ENCODE measurements at places on chromosomes 11 and 22.

DNA sequence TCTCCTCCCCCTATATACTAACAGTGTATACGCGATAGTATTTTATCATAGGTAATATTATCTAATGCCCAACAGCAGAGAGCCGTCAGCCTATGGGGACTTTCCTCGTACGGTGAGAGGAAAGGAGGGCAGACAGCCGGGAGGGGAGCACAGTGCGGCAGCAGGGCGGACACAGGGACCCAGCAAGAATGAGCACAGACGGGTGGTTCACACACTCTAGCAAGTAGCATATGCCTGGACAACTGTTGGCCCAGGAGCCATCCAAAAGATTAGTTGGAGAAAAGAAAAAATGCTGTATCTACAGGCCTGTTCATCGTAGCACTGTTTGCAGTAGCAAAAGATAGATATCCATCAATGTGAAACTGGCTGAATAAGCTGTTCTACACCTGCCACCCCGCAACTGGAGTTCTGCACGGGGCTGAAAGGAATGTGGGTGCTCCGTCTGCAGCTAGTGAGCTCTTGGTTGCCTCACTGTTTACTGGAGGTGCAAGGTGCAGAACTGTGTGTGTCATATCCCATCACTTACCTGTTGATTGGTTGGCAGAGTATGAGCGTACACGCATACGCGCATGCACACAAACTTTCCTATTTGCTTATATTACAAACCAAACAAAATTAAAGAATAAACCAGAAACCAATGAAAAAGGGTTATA lies 324.3 kb downstream of the TBC1D22A start:
- no peak for DNase-seq

DNA sequence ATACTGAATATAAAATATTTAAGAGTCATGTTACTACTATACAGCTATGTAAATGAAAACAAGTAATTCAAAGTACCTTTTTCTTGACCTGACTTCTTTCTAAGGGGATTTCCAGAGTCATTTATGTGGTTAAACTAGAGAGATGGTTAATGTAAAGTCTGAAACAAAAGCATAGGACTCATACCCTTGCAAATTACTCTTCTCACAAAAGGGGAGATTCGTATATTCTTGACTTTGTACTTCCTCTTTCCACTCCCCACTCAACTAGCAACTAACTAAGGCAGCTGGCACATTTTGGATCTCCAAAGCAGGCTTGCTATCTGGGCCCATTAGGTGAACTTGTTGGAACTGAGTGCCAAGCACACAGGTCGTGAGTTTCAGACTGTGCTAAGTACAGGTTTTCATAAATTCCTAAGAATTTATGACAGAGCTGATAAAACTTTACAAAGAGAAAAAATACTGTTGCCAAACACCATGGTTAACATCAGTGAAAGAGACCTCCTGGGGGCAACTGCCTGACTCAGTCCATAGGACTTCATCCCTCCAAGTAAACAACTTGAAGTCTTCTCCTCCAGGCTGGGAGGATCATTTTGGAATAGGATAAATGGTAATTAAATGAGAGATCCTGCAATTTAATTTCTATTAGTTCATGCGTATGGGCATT lies 77.0 kb upstream of the DDI1 start:
- no peak for DNase-seq

DNA sequence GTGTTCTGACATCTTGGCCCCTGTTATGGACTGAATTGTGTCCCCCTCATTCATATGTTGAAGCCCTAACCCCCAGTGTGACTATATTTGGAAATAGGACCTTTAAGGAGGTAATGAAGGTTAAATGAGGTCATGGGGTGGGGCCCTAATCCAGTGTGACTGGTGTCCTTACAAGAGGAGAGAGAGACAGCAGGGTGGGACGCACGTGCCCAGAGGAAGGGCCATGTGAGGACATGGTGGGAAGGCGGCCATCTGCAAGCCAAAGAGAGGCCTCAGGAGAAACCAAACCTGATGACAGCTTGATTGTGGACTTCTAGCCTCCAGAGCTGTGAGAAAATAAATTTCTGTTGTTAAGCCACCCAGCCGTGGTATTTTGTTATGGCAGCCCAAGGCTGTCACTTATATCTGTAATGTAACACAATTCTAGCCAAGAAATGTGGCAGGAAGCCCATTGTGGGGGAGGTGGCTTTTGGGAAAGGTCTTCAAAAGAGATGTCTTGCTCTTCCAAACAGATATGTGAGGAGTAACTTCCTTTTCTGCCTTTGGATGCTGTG lies 23.7 kb downstream of the SLC22A6 start:
- DNase-seq: no peak

DNA sequence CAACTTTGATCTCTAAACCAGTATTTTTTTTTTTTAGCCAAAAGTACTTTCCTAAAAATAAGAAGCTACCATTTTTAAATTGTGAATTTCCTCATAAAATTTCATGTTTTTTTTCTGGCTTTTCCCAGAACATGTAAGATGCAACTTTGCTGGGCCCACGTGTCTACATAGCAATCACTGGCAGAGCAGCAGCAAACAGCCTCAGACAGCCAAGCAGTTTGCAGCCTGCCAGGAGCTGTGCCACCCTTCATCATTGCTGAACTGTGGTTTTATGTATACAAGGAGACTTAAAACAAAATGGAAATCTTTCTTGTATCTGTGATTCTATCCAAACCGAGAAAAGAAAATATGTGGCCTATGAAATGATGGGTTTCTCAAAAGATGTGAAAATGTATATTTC lies 110.2 kb downstream of the GRIA4 start:
- DNase-seq: no peak

- DNase-seq: no peak
Observed at GRCh38 chr11:107677924-107678631, 33.8 kb downstream of the SLN start.

GRCh38 chr11:122045181-122045586 lies 70.8 kb downstream of the BLID start:
- DNase-seq: no peak

All from muscle of arm (tissue), 14 donors.